ENCODE measurements at places on chromosomes 7 and 10. TPM values are rescaled to one million over a fixed set of nuclear protein-coding genes. Genes with fewer than 3 reads are reported as not detected.

DNA sequence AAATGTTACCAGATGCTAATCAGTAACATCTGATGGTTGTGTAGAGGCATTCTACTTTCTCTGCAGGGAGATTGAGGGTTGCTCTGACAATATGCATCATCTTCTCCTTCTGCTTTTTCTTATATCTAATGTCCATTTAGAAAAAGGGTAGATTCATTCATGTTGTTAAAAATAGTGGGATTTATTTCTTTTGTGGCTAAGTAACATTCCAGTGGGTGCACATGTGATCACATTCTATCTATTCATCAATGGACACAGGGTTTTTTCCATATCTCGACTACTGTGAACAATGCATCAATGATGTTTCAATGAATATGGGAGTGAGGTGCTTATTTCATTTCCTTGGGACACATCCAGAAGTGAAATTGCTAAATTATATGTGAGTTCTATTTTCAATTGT lies 103.9 kb downstream of the CRPPA start:
- DNase-seq = no peak

GRCh38 chr10:91054325-91054724 lies 133.4 kb upstream of the ANKRD1 start:
- no peak for DNase-seq

GRCh38 chr7:106116161-106116704 lies 4.1 kb upstream of the SYPL1 start:
- no peak for DNase-seq

ST8SIA6 gene
- 0.03 TPM for total RNA-seq

All from HT1080 (cell line).